ENCODE measurements at places on chromosomes 2 and 18. TPM values are rescaled to one million over a fixed set of nuclear protein-coding genes. Genes with fewer than 3 reads are reported as not detected.

CLK1 gene
- total RNA-seq: 105 TPM

CCDC68 gene
- total RNA-seq: 6.0 TPM

AFF3 gene
- total RNA-seq: 4.5 TPM

ANKZF1 gene
- 15.9 TPM for total RNA-seq

IL1RL2 gene
- total RNA-seq: 0.93 TPM

METTL8 gene
- 27.1 TPM for total RNA-seq

ARL6IP6 gene
- 8.8 TPM for total RNA-seq

CRYGD gene
- total RNA-seq: not detected

CTIF gene
- 196 TPM for total RNA-seq

BOLL gene
- total RNA-seq: not detected

FSIP2 gene
- total RNA-seq: 0.29 TPM

ROCK2 gene
- 456 TPM for total RNA-seq

SH3RF3 gene
- 20.4 TPM for total RNA-seq

SERPINB4 gene
- not detected for total RNA-seq

PHOSPHO2 gene
- total RNA-seq: 9.9 TPM

CXCR4 gene
- total RNA-seq: 13.2 TPM

PJVK gene
- total RNA-seq: 2.1 TPM

NEU4 gene
- total RNA-seq: 1.1 TPM

TNFAIP6 gene
- total RNA-seq: 25.4 TPM

COL4A3 gene
- total RNA-seq: 0.67 TPM

FTCDNL1 gene
- total RNA-seq: 4.4 TPM

SLC23A3 gene
- 0.93 TPM for total RNA-seq

RAB6C gene
- not detected for total RNA-seq

MBP gene
- 45.2 TPM for total RNA-seq

SPATA3 gene
- total RNA-seq: not detected

MYL12B gene
- 291 TPM for total RNA-seq
